ENCODE measurements at places on chromosomes 4 and X.

DNA sequence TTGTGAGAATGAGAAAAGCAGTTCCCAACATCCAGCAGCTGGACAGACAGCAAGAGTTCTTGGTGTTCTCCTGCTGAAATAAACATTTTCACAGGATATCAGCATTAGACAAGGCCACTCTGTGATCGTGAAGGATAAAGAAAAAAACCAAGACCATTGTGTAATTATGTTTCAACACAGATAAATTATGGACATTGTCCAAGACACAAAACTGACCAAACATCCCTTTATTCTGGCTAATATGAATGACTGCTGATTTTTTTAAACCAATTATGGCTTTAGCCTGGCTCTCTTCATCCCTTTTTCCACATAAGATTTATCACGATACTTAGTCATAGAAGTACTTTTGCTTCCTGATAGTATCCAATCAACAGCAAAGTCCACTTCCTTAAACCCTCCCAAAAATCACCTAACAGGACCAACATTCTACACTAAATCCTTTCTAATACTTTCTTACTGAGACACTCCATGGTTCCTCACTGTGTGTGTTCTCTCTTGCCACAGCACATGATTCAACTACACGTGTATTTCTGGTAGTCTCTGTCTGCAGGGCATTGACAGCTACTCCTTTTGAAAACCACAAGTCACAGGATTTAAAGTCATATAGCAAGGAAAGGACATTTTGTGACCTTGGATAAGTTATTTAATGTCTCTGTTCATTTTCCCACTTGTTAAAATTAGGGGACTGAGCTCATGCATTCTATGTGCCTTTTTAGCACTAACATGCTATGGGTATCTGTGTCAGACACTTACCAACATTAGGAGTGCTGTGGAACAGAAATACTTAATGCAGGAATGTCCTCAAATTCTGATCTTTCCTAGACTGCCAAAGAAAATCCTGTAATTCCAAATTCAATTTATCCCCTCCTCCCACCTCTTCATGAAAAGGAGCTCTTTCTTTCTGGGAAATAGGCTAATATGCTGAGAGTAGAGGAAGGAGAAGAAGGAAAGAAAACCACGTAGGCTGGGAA, 137.2 kb upstream of the PGRMC2 start:
- no peak for DNase-seq

DNA sequence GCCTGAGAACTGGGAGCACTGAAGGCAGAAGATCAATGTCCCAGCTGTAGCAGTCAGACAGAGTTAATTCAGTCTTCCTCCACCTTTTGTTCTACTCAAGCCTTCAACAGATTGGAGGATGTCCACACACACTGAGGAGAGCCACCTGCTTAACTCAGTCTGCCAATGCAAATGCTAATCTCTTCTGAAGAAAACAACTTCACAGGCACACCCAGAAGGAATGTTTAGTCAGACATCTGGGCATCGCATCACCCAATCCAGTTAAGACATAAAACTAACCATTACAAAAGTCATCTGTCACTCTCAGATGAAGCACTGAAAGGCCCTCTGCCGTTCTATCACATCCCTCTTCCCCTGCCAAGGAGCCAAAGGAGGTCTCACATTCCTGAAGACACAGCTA, 173.7 kb downstream of the CENPC start:
- no peak for DNase-seq

DNA sequence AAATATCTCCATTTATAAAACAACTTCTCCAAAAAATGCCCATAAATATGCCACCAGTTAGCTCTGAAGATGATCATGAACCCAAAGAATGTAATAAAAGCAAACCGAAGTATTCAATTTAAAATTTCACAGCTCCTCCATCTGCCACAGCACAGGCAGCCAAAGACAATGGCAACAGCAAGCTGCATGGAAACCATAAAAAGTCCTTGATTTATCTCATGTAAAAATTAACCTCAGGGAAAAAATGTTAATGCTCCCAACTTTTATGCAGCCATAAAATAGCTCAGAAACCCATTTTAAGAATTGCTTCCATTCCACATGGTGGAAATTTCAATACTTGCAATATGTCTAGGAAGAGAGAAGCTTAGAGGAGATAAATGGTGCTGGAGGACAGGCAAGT, 132.3 kb upstream of the ARHGEF9 start:
- DNase-seq: no peak

GRCh38 chr4:76950956-76951671, 1.6 kb downstream of the SEPTIN11 start:
- DNase-seq: no peak

- DNase-seq: no peak
Measured at GRCh38 chr4:8182858-8183725, 16.0 kb upstream of the SH3TC1 start.

- DNase-seq: no peak
Measured at GRCh38 chrX:38968344-38969216, 167.3 kb downstream of the MID1IP1 start.

GRCh38 chrX:150099316-150099715, 161.0 kb upstream of the EOLA2 start:
- DNase-seq: no peak

DNA sequence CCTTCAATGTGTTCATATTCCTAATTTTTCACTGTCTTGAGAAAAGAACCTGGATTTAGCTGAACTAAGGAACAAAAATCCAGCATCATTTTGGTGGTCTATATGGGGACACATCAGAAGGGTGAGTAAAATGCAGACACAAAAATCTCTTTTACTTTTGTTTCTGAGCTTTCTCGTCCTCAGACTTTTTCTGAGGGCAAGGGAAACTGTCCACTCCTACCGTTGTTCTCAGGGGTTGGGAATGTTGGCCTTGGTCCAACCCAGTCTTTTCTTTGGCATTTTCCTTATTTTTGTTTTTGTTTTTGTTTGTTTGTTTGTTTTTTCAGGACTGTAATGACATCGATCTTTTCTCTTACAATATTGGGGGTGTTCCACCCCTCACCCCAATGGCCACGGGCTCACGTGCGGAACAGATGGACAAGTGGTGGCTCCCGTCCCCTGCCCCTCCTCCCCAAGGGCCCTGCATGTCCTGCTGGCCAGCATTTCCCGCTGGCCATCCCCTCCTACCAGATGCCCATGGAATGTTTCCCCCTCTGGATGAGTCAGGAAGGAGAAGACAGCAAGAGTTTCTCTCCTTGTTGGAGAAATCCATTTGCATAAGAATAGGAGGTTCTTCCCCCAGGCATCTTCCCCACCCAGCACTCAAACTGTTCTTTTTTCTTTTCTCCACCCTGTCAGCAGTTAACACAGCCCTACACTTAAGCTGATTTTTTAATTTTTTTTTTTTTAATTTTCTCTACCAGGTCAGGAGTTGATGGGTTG, 305.4 kb upstream of the NDST4 start:
- DNase-seq: no peak

- no peak for DNase-seq
Measured at GRCh38 chrX:103157496-103158316, 57.2 kb upstream of the BEX4 start.

GRCh38 chr4:109389369-109390114, 44.1 kb upstream of the SEC24B start:
- no peak for DNase-seq

DNA sequence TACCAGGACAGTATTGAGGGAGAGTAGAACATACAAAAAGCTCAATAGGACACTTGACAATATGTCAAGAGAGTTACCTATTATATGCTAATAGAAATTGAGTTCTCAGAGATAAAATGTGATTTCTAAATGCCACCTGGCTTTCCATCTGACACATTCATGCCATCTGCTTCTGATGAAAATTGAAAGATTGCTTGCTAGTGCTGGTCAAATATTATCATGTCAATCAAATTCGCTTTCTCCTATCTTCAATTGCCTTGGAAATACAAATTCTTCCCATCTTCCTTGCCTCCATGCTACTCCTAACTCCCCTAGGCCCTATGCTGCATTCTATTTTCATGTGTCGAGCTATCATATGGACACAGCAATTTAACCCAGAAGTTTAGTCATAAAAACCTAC, 1076.9 kb downstream of the ARAP2 start:
- no peak for DNase-seq

GRCh38 chr4:3786196-3786869, 20.1 kb downstream of the ADRA2C start:
- DNase-seq: no peak

DNA sequence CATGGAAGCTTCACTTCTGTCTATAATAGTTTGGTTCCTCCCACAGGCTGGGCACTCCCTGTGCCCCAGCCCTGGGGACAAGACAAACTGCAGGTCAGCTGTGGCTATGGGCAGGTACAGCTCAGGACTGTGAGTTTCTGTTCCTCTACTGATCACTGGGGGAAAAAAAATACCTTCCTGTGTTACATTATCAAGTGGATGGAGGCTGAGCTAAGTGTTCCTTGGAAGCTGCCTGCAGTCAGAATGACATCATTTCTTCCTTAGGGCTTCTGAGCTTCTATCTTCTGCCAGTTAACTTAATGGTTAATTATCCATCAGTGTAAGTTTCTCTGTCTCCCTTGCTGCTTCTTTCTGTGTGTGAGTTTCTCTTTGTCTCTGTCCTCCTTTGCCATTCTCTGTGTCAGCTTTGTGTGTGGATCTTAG, 4.6 kb downstream of the RAB33A start:
- DNase-seq: no peak

- DNase-seq: no peak
Measured at GRCh38 chrX:153469811-153470410, 465 bp downstream of the HAUS7 start.
